ENCODE measurements at places on chromosomes 2 and 18. TPM values are rescaled to one million over a fixed set of nuclear protein-coding genes. Genes with fewer than 3 reads are reported as not detected.

Gene MOGAT1
- total RNA-seq: not detected

Gene ASPRV1
- total RNA-seq: 0.90 TPM

Gene CD207
- not detected for total RNA-seq

Gene HOXD10
- total RNA-seq: not detected

GRCh38 chr18:24914685-24915084 lies 437.3 kb downstream of the ZNF521 start:
- DNase-seq: peak; percentile 21

- no peak for DNase-seq
Measured at GRCh38 chr2:20327370-20327769, 23.3 kb downstream of the PUM2 start.
